ENCODE measurements at places on chromosomes 7 and 10.

GRCh38 chr7:78691584-78691983 is 761.9 kb downstream of the MAGI2 start:
- H3K4me3 ChIP-seq = no peak overlapping the region
- no peak overlapping the region for H3K27ac ChIP-seq
- no peak for DNase-seq
- no peaks in the 10 kb centered on the region for H3K36me3 ChIP-seq

- H3K4me3 ChIP-seq = no peak overlapping the region
- H3K27me3 ChIP-seq = no peaks in the 10 kb centered on the region
- DNase-seq = peak; percentile 64
- H3K4me1 ChIP-seq = peaks cover 7% of the 10 kb centered on the region
These were observed 193.4 kb upstream of the PRSS58 start for GRCh38 chr7:142451296-142451695.

GRCh38 chr7:139451638-139452037 is 31.8 kb downstream of the KLRG2 start:
- H3K27ac ChIP-seq = no peak overlapping the region
- H3K4me1 ChIP-seq = no peaks in the 10 kb centered on the region
- H3K27me3 ChIP-seq = no peaks in the 10 kb centered on the region
- no peak for DNase-seq
- H3K36me3 ChIP-seq = no peaks in the 10 kb centered on the region

GRCh38 chr7:84021292-84021908 is 173.2 kb downstream of the SEMA3A start:
- no peak for DNase-seq
- no peaks in the 10 kb centered on the region for H3K36me3 ChIP-seq
- H3K27ac ChIP-seq = no peak overlapping the region
- H3K27me3 ChIP-seq = no peaks in the 10 kb centered on the region
- H3K4me1 ChIP-seq = peaks cover 34% of the 10 kb centered on the region

DNA sequence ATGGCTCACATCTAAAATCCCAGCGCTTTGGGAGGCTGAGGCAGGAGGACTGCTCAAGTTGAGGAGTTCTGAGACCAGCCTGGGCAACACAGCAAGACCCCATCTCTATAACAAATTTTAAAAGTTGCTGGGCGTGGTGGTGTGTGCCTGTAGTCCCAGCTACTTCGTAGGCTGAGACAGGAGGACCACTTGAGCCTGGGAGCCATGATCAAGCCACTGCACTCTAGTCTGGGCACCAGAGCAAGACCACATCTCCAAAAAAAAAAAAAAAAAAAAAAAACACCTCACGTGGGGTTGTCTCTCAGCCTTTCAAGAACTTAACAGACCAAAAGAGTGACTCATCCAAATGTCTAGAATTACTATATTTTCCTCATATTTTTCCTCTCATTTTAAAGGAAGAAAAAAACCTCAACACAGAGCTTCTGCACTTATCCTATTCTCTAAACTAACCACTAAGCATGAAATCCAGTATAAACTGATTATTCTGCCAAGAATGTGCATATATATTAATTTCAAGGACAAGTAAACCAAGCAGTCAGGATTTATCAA is 46.3 kb downstream of the CUL2 start:
- DNase-seq = no peak
- peaks cover 22% of the 10 kb centered on the region for H3K4me1 ChIP-seq
- H3K4me3 ChIP-seq = no peak overlapping the region
- no peak overlapping the region for H3K27ac ChIP-seq
- peaks cover 32% of the 10 kb centered on the region for H3K36me3 ChIP-seq
- H3K27me3 ChIP-seq = no peaks in the 10 kb centered on the region

Data from osteocyte (in vitro differentiated cells).